ENCODE measurements at places on chromosomes 3 and 15.

DNA sequence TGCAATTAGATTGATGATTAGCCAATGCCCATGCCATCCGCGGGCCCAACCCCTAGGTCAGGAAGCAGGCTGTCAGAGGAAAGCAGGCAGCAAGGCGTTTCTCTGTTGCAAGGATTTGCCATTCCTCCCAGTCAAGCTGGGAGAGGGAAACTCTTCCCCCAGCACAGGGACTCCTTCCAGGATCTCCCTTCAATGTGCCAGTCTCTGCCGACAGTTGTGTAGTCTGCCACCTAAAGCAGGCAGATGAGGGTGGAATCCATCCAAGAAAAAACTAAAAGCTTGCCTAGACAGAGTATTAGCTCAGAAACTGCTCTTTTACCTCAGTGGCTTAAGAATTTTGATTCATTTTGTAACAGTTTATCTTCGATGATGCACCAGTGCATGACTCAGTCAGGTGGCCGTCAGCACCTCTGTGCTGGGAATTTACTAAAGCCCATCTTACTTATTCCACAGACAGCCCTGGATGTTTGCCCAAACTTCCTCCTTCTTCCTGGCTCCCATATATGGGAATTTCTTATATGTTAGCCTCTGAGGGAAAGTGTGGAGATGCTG is 501.5 kb upstream of the THBS1 start:
- H3K4me3 ChIP-seq = no peak overlapping the region
- no peak overlapping the region for H3K27ac ChIP-seq
- no peak for DNase-seq
- H3K36me3 ChIP-seq = no peaks in the 10 kb centered on the region

- H3K27ac ChIP-seq = no peak overlapping the region
- H3K4me1 ChIP-seq = no peaks in the 10 kb centered on the region
- no peaks in the 10 kb centered on the region for H3K36me3 ChIP-seq
- DNase-seq = no peak
- no peaks in the 10 kb centered on the region for H3K27me3 ChIP-seq
- no peak overlapping the region for H3K4me3 ChIP-seq
Measured at GRCh38 chr3:32457971-32458471, 44.6 kb downstream of the CMTM6 start.

GRCh38 chr15:41513506-41514227 is at the start of gene LTK:
Gene LTK, minus strand, starts transcription at chr15:41513827. Its CDS starts 118 bp downstream, at chr15:41513709.
- peak within 1 kb of the TSS; percentile 20 for H3K4me3 ChIP-seq
- H3K27me3 ChIP-seq = no peaks in the 10 kb centered on the region
- H3K4me1 ChIP-seq = no peaks in the 10 kb centered on the region
- H3K36me3 ChIP-seq = no peaks in the 10 kb centered on the region
- DNase-seq = no peak

DNA sequence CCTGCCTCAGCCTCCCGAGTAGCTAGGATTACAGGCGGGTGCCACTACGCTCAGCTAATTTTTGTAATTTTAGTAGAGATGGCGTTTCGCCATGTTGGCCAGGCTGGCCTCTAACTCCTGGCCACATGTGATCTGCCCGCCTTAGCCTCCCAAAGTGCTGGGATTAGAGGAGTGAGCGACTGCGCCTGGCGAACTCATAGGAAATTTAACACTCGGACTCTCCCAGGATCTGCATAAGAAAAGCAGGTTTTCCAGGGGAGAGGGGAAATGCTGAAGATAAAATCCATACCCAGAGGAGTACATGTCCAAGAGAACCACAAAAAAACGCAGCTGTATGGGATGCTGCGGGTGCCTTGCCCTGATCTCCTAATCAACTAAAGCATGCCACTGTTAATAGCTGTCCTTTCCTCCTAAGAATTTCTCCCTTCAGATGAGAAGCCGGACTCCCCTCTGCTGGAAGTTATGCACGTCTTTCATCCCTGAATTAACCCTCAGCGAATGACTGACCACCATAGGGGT is 25.3 kb upstream of the TGFBR2 start:
- no peaks in the 10 kb centered on the region for H3K36me3 ChIP-seq
- no peaks in the 10 kb centered on the region for H3K27me3 ChIP-seq
- no peak for DNase-seq
- H3K27ac ChIP-seq = no peak overlapping the region
- no peak overlapping the region for H3K4me3 ChIP-seq

DNA sequence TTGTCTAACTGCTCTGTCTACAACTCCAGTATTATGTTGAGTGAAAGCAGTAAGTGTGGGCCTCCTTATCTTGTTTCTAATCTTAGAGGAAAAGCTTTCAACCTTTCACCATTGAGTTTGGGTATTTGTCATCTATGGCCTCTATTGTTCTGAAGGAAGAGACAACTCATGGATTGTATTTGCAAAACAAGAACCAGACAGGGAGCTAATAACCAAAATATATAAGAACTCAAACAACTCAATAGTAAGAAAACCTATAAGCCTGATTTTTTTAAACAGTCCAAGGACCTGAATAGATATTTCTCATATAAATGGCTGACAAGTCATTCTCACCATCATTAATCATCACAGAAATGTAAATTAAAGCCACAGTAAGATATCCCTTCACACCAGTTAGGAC is 113.0 kb downstream of the TAFA4 start:
- H3K36me3 ChIP-seq = no peaks in the 10 kb centered on the region
- no peak overlapping the region for H3K4me3 ChIP-seq
- H3K27ac ChIP-seq = no peak overlapping the region
- H3K4me1 ChIP-seq = no peaks in the 10 kb centered on the region
- no peaks in the 10 kb centered on the region for H3K27me3 ChIP-seq

GRCh38 chr3:71072287-71072686 is 511.2 kb downstream of the FOXP1 start:
- DNase-seq = no peak
- no peaks in the 10 kb centered on the region for H3K36me3 ChIP-seq
- H3K4me3 ChIP-seq = no peak overlapping the region
- no peaks in the 10 kb centered on the region for H3K27me3 ChIP-seq
- no peaks in the 10 kb centered on the region for H3K4me1 ChIP-seq

GRCh38 chr3:174495928-174496327 is 363.2 kb upstream of the NAALADL2 start:
- H3K36me3 ChIP-seq = no peaks in the 10 kb centered on the region
- peak; percentile 56 for DNase-seq
- no peak overlapping the region for H3K4me3 ChIP-seq
- H3K27me3 ChIP-seq = no peaks in the 10 kb centered on the region

- H3K27me3 ChIP-seq = no peaks in the 10 kb centered on the region
- H3K27ac ChIP-seq = no peak overlapping the region
- no peak overlapping the region for H3K4me3 ChIP-seq
- no peak for DNase-seq
- H3K36me3 ChIP-seq = no peaks in the 10 kb centered on the region
Measured at GRCh38 chr3:109563149-109563548, 225.8 kb upstream of the DPPA4 start.

DNA sequence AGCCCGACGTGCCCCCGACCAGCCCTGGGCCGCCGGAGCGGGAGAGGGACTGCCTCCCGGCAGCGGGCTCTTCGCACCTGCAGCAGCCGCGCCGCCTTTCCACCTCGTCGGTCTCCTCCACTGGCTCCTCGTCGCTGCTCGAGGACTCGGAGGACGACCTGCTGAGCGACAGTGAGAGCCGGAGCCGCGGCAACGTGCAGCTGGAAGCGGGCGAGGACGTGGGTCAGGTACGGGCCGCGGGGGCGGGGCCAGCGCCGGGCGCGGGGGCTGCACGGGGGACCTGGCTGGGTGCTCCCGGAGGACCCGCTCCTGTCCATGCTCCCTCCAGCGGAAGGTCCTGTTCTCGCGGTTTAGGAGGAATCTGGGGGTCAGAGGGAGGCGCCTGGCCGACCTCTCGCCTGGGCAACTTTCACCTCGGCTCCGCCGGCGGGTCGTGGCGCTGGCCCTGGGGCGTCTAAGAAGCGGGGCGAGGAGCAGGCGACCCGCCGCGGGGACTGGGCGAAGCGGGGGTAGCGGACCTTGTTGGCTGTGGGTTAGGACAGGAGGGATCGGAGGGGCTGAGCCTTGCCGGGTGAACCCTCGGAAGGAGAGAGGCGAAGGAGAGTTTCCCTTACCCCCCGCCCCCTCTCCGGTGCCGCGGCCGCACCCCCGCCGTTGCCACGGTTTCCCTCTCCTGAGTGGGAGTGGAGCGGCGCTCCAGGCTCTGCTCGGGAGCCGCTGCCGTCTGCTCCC is 682 bp downstream of the ITPKA start:
- peak; percentile 42 for DNase-seq
- H3K36me3 ChIP-seq = no peaks in the 10 kb centered on the region
- no peaks in the 10 kb centered on the region for H3K27me3 ChIP-seq
- H3K4me1 ChIP-seq = peaks cover 4% of the 10 kb centered on the region

- no peak for DNase-seq
- H3K36me3 ChIP-seq = no peaks in the 10 kb centered on the region
- H3K27ac ChIP-seq = no peak overlapping the region
- H3K27me3 ChIP-seq = no peaks in the 10 kb centered on the region
Measured at GRCh38 chr3:7315037-7315436, 454.1 kb downstream of the GRM7 start.

DNA sequence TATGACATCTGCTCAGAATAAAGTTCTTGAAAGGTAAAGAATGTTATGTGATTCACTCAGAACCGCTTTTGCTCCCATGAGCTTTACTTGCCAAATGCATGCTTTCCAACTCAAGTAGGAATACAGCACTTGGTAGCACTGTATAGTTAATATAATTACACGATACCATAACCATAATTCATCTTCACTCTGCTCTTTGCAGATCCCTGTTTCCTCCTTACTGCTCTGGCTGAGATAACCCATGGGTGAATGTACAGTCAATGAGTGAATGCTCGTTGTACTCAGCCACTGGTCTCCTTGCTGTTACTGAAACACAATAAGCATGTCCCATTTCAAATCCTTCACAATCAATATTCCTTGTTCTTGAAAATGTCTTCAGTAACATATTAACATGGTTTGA is 550.0 kb downstream of the FGF12 start:
- H3K4me1 ChIP-seq = no peaks in the 10 kb centered on the region
- H3K27me3 ChIP-seq = no peaks in the 10 kb centered on the region
- no peak for DNase-seq
- no peak overlapping the region for H3K27ac ChIP-seq
- H3K4me3 ChIP-seq = no peak overlapping the region
- no peaks in the 10 kb centered on the region for H3K36me3 ChIP-seq

GRCh38 chr3:169563775-169564059 is 99.8 kb downstream of the MECOM start:
- no peak overlapping the region for H3K4me3 ChIP-seq
- H3K36me3 ChIP-seq = no peaks in the 10 kb centered on the region
- no peak for DNase-seq

GRCh38 chr15:49379996-49380395 is 43.0 kb upstream of the FGF7 start:
- H3K27me3 ChIP-seq = no peaks in the 10 kb centered on the region
- H3K27ac ChIP-seq = no peak overlapping the region
- no peak for DNase-seq

- DNase-seq = no peak
- H3K36me3 ChIP-seq = no peaks in the 10 kb centered on the region
- H3K27ac ChIP-seq = no peak overlapping the region
- H3K4me3 ChIP-seq = no peak overlapping the region
- H3K27me3 ChIP-seq = no peaks in the 10 kb centered on the region
- H3K4me1 ChIP-seq = no peaks in the 10 kb centered on the region
Measured at GRCh38 chr3:117052395-117052794, 342.8 kb downstream of the TUSC7 start.

GRCh38 chr3:45244356-45244755 is 18.3 kb upstream of the TMEM158 start:
- no peak for DNase-seq
- H3K4me3 ChIP-seq = no peak overlapping the region
- H3K27me3 ChIP-seq = no peaks in the 10 kb centered on the region
- H3K4me1 ChIP-seq = no peaks in the 10 kb centered on the region
- H3K36me3 ChIP-seq = no peaks in the 10 kb centered on the region

- H3K4me1 ChIP-seq = no peaks in the 10 kb centered on the region
- no peaks in the 10 kb centered on the region for H3K27me3 ChIP-seq
- H3K27ac ChIP-seq = no peak overlapping the region
- no peaks in the 10 kb centered on the region for H3K36me3 ChIP-seq
- H3K4me3 ChIP-seq = no peak overlapping the region
Measured at GRCh38 chr15:39745415-39745814, 37.2 kb downstream of the FSIP1 start.

DNA sequence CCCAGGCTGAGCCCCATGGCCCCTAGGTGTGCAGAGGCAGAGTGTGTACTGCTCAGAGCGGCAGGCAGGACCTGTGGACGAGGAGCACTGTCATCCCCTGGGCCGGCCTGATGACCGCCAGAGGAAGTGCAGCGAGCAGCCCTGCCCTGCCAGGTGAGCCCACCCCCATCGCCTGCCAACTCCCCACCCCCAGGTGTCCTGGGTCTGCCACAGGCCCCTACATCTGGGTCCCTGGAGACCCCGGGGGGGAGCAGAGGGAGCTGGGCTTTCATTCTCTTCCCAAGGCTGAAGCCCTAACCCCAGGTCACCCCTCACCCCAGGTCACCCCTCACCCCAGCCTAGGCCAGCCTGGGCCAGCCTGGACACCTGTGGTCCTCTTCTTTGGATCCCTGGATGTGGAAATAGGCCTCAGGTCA is 93.1 kb downstream of the TBC1D2B start:
- H3K4me3 ChIP-seq = no peak overlapping the region
- no peak for DNase-seq

DNA sequence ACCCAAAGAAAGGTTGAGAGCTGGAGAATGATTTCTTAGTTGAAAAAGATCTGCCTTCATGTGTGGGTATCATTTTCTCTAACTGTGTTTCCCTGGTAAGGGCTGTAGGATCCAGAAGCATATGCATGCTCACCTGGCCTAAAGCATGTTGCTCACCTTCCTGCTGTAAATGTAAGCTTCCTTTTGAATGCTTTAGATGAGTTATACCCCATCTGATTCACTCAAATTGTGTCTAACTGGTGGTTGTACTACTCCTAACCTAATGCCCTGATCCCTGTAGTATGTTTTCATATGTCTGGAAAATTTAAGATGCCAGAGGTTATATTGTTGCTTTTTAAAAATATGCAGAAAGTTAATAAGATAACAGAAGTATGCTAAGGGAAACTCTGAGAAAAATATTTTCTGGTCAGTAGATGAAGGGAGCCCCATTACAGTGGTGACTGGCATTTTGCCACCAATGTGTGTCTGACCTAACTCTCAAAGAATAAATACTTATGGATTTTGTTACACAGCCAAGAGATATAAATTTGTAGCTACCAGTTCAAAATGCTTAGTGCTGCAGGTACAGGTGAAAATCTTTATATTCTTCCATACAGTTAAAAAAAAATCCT is 7.7 kb downstream of the FILIP1L start:
- no peak overlapping the region for H3K27ac ChIP-seq
- no peaks in the 10 kb centered on the region for H3K4me1 ChIP-seq
- no peaks in the 10 kb centered on the region for H3K36me3 ChIP-seq

DNA sequence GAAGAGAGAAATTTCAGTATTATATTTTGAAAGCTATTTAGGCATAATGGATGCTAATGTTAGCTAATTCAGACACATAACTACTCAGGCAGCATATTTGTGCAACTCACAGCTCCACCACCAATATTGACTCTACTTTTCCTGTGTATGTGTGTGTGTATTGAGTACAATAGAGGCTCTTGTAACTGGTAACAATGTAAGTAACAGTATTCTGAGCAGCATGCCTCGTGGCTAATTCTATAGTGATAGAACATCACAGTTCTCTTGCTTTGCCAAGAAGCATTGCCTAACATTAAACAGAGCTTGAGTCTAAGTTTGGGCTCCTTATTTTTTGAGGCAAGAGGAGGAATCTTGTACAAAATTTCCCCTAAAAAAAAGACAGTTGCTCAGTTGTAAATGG is 98.6 kb upstream of the ARHGEF26 start:
- H3K27me3 ChIP-seq = no peaks in the 10 kb centered on the region
- H3K36me3 ChIP-seq = no peaks in the 10 kb centered on the region
- no peak for DNase-seq
- H3K27ac ChIP-seq = no peak overlapping the region
- no peaks in the 10 kb centered on the region for H3K4me1 ChIP-seq
- no peak overlapping the region for H3K4me3 ChIP-seq

Measured in right lobe of liver (tissue), 6 donors.